ENCODE measurements at places on chromosomes 12 and 14.

DNA sequence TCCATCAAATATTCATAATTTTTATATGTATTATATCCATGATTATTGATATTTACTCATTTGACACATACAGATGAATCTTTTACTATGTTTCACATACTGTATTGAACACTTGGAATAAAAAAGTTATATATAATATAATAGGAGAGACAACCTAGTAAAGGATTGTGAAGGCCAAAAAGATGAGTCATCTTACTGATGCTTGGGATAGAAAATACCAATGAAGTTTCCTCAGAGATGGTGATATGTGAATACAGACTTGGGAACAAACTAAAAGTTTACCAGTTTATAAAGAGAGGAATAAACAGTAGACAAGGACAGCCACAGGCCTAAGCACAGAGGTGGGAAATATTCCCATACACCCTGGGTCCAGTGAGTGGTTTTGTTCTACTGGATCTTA is 743.9 kb upstream of the FLRT2 start:
- no peak for DNase-seq

GRCh38 chr12:85711735-85712390 is 124.3 kb downstream of the RASSF9 start:
- no peak for DNase-seq

- no peak for DNase-seq
Observed at GRCh38 chr12:11071414-11071813, 9.3 kb upstream of the TAS2R46 start.

DNA sequence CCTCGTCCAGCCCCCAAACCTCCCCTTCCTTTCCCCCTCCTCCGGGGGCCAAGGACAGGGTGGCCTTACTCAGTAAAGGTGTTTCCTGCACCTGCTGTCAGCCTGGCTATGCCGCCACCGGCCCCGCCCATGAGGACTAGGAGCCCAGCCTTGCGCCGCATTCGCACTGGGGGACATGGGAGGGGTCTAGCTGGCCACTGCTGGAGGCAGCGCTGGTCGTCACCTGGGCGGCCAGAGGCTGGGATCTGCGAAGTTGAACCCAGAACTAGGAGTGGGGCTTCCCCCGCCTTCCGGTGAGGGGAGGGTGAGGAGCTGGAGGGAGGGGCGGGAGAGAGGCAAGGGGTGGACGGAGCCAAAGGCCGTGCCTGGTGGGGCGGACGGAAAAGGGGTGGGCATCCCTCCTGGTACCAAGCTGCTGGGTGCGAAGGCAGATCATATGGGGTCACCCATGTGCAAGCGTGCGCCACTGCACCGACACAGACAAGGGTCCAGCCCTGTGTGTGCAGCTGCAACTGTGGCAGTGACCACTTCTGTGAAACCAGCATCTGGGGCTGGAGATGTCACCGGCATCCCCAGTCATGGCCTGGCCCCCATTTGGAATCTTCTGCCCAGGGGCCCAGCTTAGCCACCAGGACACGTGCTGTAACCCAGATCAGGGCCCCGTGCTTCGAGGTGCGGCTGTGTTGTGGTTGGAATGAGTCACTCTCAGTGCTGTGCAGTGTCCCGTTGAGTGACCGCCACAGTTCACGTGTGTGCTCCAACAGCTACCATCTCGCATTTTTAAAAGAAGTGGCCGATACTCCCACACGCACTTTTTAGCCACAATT is 8.5 kb downstream of the AMN start:
- no peak for DNase-seq

- peak; percentile 84 for DNase-seq
Observed at GRCh38 chr12:89542912-89543592, 17.2 kb upstream of the POC1B start.
